ENCODE measurements at places on chromosomes 6 and 20.

DNA sequence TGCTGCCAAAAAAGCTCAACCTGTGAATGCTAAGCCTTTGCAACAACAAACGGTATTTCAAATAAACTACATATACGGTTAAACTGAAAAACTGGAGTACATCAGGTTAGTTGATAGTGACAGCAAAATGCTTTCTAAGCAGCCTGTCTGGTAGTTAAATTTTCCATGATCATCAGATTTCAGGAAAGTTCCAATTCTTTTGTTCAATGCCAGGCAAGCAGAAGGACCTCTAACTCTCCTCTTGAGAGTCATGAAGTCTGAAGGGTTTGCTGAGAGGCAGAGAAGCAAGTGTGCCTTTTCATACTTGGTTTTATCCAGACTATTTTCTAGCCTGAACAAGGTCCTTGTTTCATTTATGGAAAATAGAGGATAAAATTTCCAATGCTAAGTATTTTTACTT, 4.5 kb downstream of the FLRT3 start:
- DNase-seq: no peak

GRCh38 chr20:59375541-59375940, 75.1 kb downstream of the EDN3 start:
- no peak for DNase-seq

DNA sequence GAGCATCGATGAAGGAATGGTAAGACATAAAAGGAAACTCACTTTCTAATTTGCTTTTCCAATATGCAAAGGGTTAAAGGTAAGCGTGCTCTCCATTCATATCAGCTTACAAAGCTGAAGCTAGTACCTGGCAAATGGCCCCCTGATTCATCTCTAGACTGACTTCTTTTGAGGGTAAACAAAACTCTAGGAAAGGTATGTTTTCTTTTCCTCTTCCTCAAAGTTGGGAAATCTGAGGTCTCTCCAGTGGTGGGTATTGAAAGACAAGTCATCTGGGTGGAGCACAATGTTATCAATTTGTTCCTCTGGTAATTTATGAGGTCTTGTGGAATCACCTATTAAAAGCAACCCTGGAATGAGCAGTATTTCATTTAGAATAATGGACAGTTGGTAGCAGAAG, 7.9 kb upstream of the FBXO30 start:
- DNase-seq: no peak

DNA sequence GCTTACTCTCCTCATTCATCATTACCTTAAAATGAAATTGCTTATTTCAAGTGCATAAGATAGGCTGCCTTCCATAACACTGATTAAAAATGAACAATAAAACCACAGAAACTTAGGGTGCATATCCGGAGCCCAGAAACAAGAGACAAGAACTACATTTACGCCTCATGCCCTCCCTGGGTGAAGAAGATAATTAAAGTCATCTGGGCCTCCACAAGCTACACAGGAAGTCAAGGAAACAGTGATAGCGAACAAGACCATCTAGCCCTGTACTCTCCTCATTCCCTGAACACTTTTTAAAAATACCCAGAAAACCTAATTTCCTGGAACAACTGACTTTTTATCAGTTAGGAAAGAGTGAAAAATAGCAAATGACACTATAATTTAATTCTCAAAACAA, 6.3 kb downstream of the SOD2 start:
- no peak for DNase-seq

GRCh38 chr6:46888031-46888430, 33.7 kb downstream of the ADGRF5 start:
- no peak for DNase-seq

GRCh38 chr6:110331390-110331789, 26.8 kb downstream of the METTL24 start:
- no peak for DNase-seq

DNA sequence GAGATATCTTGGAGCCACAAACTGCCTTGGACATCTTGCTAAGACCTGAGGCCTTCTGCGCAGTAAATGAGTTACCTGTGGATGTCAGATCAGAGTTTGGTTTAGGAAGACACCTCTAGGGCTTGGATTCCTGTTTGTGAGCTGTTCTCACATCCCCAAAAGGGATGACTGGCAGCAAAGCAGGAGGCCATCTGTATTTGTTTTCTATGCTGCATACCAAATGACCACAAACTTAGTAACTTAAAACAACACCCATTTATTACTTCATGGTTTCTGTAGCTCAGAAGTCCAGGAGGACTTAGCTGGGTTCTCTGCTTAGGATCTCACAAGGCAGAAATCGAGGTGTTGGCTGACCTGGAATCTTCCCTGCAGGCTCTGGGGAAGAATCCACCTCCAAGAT, 116.7 kb downstream of the UNC5CL start:
- DNase-seq: no peak

DNA sequence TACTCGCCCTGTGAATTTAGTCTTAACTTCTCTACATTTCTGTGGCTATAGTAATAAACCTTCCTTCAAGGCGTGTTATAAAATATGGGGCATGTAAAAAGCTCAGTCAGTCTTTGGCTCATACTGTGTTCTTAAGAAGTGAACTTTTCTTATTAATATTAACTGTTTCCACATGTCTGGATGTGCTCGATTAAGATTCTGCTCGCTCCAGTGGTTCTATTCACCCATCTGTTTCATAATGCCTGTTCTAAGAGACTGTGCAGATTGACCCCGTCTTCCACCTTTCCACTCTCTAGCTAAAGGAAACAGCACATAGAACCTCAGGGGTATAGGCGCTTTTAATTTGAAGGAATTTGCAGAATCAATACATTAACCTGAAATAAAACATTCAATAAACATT, 99.9 kb downstream of the L3MBTL3 start:
- no peak for DNase-seq

DNA sequence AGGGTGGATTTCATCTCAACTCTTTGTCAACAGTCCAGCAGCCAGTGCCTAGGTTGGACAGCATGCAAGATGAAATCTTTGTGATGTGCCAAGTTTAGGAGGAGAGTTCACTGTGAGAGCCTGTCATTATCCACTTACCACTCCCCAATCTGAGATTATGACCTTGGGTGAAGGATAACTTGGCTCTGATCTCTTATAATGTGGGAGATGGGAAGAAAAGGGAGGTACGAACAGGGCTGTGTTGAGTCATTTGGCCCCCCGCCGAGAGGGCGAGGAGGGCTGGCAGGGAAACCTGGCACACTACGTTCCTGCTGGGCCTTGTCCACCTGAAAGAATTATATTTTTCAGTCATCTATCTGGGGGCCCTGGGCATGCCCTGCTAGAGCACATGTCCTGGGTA, 35.8 kb downstream of the LAMA4 start:
- no peak for DNase-seq

DNA sequence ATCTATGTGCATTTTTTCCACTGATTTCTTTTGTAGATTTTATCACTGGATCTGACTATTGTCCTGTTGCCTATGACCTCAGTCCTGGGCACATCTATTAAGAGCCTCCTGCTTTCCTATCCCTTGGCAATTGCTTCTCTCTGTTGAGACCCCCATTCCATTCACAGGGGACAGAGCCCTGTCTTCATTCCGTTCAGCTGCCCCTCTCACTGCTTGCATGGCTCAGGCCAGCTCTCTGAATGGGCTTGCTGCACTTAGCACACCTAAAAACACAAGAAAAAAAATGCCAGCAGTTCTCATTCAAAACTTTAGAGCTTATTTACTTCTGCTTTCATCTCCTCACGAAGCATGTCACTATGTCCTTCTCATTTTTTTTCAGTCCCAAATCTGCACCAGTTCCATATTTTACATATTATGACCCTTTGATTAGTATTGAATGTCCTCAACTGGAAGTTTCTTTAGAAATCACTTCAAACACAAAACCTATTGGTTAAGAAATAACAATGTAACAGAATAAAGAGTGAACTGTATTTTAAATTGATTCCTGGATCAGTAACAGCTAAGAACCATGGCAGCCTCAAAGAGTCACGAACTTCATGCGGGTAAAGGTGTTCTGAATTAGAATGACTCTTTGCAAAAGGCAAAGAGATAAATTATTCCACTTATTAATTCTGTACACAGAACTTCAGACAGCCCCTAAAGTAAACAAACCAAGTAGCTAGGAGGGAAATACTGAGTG, 616.5 kb downstream of the C6orf118 start:
- DNase-seq: no peak

DNA sequence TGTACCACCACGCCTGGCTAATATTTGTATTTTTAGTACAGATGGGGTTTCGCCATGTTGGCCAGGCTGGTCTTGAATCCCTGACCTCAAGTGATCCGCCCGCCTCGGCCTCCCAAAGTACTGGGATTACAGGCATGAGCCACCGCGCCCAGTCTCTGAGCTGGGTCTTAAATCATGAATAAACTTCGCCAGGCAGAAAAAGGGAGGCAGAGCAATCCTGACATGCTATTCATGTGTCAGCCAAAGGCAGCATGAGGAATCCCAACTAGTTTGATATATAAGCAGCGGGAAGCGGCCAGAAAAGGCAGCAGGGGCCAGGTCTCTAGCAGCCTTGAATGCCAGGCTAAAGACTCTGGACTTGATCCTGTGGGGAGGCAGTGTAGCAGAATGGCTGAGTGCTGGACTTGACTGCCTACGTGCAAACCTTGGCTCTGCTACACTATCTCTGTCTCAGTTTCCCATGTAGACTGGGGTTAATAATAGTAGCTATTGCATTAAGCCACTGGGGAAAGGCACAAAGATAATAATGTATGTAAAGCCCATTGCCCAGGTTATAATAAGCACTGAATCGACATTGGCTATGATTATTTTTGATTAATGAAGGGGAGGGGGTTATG, 1.8 kb downstream of the PROCR start:
- DNase-seq: no peak

DNA sequence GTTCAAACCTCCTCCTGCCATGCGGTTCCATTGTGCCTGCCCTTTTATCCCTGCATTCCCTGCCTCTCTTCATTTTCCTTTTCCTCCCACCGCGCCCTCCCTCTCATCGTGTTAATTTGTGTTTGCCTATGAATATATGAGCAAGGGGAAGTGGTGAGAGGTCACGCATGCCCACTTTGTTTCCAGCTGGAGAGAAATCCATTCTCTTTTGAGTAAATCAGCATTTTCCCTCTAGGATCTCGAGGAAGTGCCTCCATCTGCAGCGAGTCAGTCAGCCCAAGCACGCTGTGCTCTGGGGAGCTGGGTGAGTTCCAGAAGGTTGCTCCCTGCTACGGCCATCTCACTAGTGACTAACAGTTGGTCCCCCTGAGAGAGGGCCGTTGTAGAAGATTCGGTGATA, 42.9 kb downstream of the CDH26 start:
- no peak for DNase-seq

GRCh38 chr6:36368421-36368820, 19.0 kb downstream of the ETV7 start:
- DNase-seq: no peak

DNA sequence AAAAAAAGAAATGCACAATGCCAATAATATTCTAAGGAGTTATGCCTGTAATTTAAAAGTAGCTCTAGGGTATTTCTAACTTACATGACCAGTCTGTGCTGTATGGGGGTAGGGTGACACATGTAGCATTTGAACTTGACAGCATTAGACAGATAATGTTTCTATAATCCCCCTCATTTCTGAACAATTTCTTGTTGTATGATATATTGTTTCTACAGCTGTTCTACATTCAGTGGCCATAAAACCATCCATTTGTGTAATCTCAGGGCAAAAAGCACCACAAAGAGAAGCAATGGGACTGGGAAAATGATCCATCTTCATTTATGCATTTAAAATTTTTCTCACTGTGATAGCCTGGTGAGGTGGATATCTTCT, 767.8 kb downstream of the TFAP2A start:
- no peak for DNase-seq

- no peak for DNase-seq
These were observed 86.3 kb downstream of the DACT2 start for GRCh38 chr6:168232989-168233874.

- no peak for DNase-seq
These were observed 79.4 kb upstream of the PRSS16 start for GRCh38 chr6:27168108-27168507.

DNA sequence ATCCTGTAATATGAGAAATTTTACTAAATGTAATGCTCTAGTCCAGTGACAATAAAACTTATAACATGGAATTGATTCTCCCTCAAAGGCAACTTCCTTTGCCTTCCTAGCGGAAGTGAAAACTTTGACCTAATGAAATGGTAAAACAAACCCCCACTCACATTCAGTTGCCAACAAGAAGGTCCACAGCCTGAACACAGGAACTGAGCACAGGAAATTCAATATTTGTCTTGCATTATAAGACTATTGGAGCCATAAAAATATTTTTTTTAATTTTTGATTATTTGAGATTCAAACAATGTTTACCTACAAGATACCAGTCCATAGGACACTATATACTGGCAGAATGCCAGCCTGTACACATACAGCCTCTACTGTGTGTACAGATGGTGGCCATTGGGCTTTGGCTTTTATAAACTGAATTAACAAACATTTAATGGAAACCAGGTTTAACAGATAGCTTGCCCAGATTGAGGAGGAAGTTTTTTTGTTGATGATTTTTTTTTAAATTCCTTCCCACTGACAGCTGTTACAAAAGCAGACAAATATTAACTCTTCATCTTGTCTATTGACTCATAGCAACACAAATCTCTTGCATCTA, 481.5 kb upstream of the JAG1 start:
- no peak for DNase-seq

DNA sequence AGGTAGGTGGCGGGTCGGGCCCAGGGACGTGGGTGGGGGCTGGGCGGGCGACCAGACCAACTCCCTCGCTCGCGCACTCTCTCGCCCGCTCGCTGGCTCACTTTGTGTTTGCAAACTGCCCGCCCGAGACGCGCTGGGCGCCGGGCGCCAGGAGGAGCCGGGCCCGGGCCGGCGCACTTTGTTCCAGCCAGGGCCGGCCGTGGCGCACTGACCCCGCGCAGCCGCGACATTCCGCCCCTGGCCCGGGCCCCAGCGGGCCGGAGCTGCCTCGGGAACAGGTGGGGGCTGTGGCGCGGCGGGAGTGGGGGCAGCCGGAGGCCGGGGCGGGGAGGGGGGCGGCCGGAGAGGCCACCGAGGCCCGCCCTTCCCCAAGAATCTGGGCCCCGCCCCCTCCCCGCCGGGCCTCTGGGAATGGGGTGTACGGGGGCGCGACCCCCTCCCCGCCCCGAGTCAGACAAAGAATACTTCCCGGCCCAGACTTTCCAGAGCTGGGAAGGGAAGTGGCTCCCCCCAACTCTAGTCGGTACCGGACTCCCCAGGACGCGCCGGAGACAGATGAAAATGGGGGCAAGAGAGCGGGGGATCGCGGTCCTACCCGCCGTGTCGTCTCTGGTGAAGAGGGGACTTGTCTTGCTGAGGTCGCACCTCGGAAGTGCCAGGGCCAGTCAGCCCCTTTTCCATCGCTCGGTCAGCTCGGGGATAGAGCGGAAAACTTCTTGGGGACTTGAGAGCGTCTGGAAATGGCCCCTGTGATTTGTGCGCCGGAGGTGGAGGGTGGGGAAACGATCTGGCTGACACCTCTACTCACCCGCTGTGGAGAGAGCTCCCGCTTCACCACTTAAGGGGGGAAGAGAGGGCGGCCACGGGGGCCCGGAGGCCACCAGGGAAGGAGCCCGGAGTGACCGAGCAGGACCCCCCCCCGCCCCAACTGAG, 951 bp downstream of the FOXP4 start:
- no peak for DNase-seq

GRCh38 chr6:161103475-161103874, 111.9 kb downstream of the MAP3K4 start:
- no peak for DNase-seq

GRCh38 chr6:20332441-20333006, 69.2 kb upstream of the E2F3 start:
- no peak for DNase-seq

- no peak for DNase-seq
These were observed 13.2 kb upstream of the NEDD9 start for GRCh38 chr6:11245381-11246256.

- no peak for DNase-seq
These were observed at the start of gene DSP for GRCh38 chr6:7541175-7542064. Gene DSP, plus strand, starts transcription at chr6:7541671. Its CDS starts 245 bp downstream, at chr6:7541916.

- no peak for DNase-seq
These were observed 8.0 kb upstream of the CST9 start for GRCh38 chr20:23613676-23614075.
